GM13977 (cell line): ENCODE measurements at places on chromosomes 16 and 17.

DNA sequence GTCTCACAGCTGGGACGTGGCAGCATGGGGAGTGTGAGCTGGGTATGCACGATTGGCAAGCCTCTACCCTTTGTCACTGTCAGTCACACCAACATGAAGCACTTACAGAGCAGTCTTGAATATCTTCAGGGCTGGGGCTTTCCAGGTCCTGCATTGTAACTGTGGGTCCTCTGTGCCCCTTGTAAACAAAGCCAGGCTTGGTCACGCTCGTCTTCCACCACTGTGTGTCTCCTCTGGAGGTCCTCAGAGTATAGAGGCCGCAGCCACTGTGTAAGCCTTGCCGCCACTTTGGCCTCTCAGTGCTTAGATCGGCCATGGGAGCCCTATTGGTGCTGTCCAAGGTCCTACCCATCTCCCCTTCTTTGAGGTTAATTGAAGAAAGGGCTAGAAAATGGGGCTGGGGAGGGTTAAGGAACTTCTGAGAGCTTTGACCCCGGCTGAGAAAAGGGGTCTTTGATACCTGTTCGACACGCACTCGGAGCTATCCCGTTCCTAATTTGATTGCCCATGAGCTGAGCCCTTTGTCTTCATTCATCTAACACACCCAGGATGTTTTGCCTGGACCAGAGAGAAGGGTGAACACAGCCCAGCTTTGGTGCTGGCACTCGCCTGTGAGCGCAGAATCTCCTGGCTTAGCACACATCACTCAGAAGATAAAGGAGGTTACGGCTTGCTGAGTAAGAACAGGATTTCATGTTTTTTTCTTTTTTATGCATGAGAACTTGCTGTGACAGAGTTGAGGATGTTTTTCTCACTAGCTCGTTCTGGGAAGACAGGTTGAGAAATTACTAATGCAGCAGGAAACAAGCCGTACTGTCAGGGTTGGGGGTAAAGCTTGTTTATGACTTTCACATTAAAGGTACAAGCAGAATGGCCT is 267.9 kb downstream of the CPPED1 start:
- peak; percentile 80 for DNase-seq

DNA sequence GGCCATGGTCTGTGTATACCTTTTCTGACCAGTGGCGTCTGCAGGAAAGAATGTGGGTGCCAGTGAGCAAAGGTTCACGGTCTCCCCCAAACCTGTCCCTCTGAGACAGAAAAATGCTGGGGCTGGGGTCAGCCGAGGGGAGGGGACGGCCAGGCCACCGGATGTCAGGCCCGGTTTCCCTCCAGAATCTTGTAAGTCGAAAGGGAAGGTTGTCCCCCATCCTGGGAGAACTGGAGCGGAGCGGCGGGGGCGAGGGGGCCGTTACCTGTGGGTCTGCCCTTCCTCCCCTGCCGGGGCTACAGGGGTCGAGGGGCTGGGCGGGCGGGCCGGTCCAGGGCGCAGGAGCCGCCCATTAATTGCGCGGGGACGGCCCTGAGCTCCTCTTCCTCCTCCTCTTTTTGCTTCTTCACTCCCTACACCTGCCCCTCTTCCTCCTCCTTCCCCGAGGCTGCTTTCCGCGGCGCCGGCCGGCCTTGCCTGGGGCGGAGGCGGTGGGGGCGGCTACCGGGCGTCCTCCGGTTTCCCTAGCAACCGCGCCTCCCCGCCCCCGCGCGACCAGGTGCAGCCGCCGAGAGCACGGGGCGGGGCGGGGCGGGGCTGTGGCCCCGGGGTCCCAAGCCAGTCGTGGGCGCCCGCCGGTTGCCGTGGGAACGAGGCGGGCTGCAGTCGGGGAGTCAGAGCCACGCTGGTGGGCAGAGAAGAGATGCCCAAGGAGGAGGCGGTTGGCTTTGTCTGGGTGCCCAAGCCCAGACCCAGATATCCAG is at the start of gene MARCHF10:
Gene MARCHF10 (minus strand): TSS at position 503 of the 764 bp plus-strand sequence. CDS start 6,579 bp downstream, outside the sequence.
- DNase-seq: peak; percentile 69

- no peak for DNase-seq
Measured at GRCh38 chr16:84459533-84459894, 44.9 kb downstream of the MEAK7 start.

- no peak for DNase-seq
Measured at GRCh38 chr16:17451843-17452242, 18.9 kb downstream of the XYLT1 start.

DNA sequence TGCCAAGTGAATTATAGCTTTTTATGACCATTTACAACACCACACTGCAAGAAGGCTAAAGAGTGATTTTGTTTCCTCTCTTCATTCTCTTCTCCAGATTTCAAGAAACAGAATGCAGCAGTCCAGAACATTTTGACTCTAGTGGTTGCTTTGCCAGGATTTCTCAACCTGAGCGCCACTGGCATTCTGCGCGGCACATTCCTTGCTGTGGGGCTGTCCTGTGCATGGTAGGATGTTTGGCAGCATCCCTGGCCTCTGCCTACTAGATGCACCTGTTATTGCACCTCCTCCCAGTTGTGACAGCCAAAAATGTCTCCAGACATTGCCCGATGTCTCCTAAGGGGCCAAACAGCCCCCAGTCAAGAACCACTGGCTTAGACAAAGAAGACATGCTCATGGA is 25.7 kb upstream of the SLC39A11 start:
- DNase-seq: no peak

- DNase-seq: no peak
Measured at GRCh38 chr16:89573826-89574680, 1.5 kb upstream of the CPNE7 start.

DNA sequence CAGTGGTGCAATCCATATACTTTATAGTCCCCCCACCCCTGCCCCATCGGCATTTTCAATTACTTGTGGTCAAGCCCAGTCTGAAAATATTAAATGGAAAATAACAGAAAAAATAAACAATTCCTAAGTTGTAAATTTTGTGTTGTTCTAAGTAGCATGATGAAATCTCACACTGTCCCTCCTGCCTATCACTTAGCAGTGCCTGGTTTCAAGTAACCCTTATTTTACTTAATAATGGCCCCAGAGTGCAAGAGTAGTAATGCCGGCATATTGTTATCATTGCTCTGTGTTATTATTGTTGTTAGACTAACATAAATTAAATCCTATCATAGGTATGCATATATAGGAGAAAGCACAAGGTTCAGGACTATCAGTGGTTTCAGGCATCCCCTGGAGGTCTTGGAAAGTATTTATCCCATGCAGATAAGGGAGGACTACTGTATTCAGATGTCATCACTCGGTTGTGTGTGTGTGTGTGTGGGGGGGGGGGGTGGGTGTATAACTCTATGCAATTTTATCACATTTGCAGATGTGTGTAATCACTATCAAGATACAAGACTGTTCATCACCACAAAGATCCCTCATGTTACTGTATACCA is 9.3 kb downstream of the UBE2G1 start:
- DNase-seq: no peak

DNA sequence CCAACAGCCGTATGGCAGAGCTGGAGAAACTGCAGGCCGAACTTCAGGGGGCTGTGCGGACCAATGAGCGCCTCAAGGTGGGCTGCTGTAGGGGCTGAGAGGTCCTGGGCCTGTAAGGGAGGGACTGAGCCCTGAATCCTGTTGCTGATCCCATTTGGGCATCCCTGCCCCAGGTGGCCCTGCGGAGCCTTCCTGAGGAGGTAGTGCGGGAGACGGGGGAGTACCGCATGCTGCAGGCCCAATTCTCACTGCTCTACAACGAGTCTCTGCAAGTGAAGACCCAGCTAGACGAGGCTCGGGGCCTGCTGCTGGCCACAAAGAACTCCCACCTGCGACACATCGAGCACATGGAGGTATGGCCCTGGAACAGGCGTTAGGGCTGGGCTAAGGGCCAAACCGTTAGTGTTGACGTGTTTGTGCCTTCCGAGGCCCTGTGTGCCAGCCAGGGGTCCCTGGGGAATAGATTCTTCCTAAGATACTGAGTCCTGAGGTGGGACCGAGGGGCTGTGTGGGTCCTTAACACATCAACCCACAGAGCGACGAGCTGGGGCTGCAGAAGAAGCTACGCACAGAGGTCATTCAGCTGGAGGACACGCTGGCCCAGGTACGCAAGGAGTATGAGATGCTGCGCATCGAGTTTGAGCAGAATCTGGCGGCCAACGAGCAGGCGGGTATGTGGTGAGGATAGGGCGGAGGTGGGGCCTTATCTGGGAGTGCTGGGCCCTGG is 4.2 kb downstream of the RNF40 start:
- no peak for DNase-seq

GRCh38 chr17:27353033-27353460 is 59.1 kb downstream of the WSB1 start:
- DNase-seq: no peak

GRCh38 chr17:71667661-71668060 is 453.2 kb upstream of the SOX9 start:
- DNase-seq: no peak

DNA sequence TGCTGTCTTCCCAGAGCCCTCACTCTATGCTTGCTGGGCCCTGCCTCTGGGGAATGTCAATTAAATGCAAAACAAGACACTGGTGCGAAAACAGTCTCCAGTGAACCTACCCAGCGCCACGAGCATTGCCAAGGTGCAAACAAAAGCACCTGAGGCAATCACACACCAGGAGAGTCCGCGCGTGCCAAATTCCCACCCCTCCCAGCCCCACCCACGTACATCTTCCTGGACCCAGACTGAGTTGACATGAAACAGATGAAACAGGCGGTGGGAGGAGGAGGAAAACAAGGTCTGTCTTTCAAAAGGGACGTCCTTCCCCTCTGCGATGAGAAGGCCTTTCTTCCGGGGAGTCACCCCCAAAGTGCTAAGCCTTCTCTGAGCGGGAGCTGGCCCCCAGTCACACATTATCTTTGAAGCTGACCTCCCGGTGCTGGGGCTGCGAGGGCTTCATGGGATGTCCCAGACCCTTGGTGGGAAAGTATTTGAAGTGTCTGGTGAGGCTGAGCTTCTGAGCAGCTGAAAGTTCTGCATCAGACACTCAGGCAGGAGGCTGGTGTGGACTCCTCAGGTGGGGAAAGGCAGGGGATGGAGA is 200.4 kb downstream of the AXIN2 start:
- DNase-seq: no peak
